COR-L47 (cell line): ENCODE measurements at places on chromosomes 1 and 21.

DNA sequence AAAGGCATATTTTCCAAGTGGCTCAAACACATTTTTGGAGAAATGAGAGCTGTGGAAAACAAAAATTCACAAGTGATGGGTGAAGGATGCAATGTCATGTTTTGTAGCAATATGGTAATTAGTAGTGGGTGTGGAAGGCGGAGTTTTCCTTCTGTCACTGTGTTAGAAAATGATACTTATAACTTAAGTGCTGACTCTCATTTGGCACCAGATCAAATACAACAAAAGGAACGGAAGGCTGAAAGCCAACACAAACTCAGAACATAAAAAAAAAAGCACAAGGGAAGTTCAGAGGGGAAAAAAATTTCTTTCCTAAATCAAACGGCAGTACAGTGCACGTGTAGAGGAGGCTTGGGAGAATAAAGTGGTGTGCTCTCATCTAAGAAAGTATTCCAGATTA is at the start of gene TNFSF18:
Gene TNFSF18 (minus strand): TSS at position 77 of the 400 bp plus-strand sequence. CDS start 45 bp downstream, at position 32.
- no peak for DNase-seq

- no peak for DNase-seq
These were observed 287.2 kb downstream of the NUF2 start for GRCh38 chr1:163608979-163609378.

GRCh38 chr1:72932025-72932424 is 649.7 kb upstream of the NEGR1 start:
- no peak for DNase-seq

- DNase-seq: no peak
These were observed 6.3 kb downstream of the IKBKE start for GRCh38 chr1:206476591-206476990.

- peak; percentile 79 for DNase-seq
These were observed at the start of gene SUSD4 for GRCh38 chr1:223363856-223364684. Gene SUSD4 (minus strand): TSS chr1:223364176. CDS start chr1:223363425, 751 bp downstream.

GRCh38 chr1:240149484-240150094 is 57.9 kb downstream of the FMN2 start:
- peak; percentile 23 for DNase-seq

DNA sequence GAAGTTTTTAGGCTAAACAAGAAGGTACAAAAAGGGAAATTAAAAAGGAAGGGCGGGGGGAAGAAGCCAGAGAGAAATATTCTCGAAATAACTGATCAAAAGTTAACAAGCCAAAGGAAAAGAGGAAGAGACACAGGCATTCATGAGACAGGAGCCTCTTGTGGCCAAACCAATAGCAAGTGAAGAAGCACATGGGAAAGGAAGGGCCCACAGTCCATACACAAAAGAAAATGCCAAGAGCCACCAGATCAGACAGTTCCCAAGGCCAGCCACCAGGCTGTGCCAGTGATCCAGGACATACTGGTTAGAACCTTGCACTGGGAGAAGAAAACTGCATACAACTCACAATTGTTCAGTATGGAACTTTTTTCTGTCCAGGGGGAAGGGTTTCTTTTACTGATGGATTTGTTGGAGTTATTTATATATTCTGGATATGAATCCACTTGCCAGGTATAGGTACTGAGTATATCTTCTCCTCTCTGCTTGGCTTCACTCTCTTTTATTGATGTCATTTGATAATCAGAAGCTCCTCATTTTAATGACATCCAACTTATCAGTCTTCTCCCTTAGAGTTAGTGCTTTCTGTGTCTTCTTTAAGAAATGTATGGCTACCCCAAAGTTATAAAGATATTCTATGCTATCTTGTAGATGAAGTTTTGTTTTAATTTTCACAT is 76.8 kb downstream of the CD46 start:
- DNase-seq: peak; percentile 26

GRCh38 chr1:9714257-9714718 is 62.8 kb downstream of the PIK3CD start:
- DNase-seq: no peak

GRCh38 chr1:82640352-82640751 is 839.6 kb downstream of the ADGRL2 start:
- DNase-seq: no peak

- DNase-seq: no peak
These were observed 63.0 kb downstream of the MEGF6 start for GRCh38 chr1:3548156-3548893.

- no peak for DNase-seq
These were observed 146.0 kb upstream of the JUN start for GRCh38 chr1:58929671-58930325.

DNA sequence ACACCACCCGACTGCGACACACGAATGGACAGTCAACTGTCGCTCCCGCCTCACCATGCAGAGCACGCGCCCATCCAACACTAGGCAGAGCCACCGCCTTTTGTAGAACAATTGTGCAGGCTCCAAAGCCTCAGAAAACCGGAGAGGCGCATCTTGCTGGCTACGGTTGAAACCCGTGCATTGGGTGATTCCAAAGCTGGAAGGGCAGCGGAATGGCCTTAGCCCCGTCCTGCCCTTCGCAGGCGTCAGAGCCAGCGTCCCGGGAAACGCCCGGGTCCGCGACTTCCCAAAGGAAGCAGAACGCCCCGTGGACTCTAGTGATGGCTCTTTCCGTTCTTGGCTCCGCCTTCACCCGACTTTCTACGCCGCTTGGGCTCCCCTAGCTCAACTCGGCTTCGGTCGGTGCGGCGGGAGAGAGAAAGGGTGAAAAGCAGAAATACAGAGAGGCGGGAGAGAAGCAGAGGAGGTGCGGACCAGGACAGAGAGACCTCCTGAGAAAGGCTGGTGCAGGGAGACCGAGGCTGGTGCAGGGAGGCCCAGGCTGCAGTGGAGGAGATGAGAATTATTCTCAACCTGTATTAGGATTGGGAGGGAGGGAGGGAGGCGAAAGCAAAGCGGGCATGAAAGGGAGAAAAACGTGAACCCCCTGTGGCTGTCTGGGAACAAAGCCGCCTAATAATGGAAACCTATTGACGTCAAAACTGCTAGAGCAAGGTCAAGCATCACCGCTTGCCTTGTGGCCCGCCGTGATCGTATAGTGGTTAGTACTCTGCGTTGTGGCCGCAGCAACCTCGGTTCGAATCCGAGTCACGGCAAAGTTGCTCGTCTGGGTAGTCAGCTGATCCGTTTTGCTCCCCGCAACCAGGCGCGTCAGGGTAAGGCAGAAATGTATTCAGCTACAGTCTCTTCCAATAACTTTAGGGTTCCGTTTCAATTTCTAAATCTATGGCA is 99.5 kb downstream of the PRKAB2 start:
- no peak for DNase-seq

DNA sequence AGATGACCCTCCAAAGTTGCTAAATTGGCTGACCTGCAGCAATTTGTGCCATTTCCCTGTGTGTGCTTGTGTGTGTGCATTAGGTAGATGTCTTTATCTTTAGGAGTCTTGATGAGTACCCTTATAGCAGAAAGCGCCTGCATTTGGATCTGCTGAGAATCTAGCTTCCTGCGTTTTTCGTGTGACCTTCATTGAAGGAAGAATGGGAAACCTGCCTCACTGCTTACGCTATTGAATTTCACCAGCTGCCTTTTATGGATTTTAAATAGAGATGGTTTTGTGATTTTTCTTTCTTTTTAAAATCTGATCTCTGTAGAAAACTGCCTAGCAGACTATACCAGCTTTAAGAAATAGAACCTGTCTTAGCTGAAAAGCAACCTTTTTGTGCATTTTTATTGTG is 124.5 kb downstream of the CACHD1 start:
- DNase-seq: no peak

DNA sequence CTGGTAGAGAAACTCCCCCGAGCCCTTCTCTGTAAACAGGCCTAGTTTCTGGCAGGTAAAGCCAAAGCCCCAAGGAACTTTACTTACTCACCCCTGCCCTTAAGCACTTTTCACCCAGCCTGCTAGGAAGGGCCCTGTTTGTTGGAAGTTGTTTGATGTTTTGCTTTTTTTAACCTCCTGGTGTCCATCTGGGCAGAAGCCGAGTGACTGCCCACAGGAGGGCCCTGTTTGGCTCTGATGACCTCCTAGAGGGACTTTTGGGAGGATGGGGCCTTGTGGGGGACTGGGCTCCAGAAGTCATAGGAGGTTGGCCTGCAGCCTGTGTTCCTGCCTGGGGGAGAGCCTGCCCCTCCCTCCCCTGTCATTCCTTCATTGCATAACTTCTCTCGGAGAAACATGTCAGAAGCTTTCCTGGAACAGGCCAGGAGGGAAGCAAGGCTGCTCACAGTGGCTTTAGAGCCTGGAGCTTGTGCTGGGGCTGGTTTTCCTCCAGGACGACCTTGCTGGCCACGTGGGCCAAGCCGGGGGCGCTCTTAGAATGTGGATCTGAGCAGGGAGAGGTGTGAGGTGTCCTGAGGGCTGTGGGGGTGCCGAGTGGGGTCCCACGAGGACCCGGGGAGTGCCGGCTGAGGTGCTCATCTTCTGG is 33.9 kb downstream of the COQ8A start:
- no peak for DNase-seq

DNA sequence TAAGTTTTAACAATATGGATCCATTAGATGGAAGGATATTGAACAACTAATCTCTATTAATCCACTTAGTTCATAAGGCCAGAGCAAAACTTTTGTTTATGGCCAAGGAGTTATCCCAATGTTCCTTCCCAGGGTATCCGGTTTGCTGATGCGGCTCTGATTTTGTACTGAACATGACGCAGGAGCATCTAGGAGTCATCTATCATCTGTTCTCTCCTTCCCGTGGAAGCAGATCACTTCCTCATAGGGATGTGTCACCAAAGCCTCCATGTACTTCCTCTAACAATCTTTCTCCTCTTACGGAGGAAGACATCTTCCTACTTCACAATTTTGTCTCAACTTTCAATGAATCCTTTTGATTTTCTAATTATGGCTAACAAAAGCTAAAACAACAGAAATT is 206.6 kb downstream of the APP start:
- no peak for DNase-seq

- no peak for DNase-seq
These were observed 176.4 kb upstream of the KLHDC7A start for GRCh38 chr1:18304151-18304869.

DNA sequence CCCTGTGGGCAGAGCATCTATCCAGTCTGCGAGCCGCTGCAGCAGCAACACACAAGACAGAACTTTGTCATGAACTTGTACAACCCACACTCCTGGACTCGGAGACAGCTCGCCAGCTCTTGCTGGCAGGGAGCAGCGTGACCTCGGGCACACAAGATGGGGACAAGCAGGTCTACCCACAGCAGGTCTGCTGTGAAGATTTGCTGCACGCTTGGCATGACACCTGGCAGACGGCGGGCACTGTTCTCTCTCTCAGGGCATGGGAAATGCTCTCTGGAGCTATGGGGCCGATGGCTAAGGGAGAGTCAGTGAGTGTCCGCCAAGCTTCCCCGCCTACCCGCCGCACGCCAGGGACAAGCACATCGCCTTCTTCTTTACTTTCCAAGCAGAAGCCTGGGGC is 90.0 kb downstream of the STUM start:
- no peak for DNase-seq

DNA sequence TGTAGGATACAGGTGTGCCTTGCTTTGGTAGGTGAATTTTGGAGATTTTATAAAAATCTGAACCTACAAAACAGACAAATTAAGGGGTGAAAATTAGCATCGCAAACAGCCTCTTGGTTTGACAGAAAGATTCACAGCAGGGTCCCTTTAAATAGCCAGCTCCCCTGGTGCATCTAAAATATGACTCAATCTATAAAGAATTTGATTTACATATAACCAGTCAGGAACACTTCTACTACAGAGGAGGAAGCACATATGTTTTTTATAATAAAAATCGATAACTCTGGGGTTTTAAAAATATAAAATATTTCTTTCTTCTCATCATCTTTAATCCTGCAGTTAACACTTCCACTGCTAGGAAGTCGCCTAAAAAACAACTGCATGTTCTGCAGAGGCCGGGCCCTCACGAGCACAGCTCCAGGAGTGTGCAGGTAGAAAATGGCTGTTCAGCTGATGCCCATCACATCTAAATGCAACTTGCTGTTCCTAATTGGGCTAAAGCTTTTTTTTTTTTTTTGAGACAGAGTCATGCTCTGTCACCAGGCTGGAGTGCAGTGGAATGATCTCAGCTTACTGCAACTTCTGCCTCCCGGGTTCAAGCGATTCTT is 203.4 kb downstream of the HS2ST1 start:
- no peak for DNase-seq

DNA sequence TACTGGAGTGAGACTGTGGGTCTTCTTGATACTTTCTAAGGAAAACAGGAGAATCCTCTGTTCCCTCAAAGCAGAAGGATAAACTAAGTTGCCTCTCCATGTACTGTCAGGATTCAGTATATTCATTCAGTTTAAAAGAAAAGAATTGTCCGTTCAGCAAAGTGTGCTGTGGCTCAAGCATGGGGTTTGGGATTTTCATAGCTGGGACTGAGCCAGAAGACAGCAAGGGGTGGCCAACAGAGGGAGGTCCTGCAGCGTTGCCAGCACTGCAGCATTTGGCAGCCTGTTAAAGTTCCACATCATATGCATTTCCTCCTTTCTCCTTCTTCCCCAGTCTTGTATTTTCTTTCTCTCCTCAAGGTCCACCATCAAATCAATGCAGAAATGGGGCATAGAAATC is 75.1 kb downstream of the DTL start:
- DNase-seq: no peak

DNA sequence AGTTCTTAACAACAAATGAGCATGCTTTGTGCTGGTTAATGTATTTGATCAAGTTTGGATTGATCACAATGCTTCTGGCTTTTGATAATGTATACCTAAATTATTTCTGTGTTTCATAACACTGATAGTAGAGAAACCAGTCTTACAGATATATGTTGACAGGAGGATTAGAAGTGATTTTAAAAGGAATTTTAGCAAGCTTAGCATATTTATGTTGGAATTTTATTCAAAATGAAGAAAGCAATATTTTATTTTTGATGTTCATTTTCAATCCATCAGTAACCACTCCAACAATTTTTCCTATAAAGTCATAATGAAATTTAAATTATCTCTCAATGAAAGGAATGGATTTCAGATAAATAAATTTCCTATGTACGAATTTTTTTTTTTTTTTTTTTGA is 291.8 kb downstream of the HHIPL2 start:
- DNase-seq: no peak

GRCh38 chr1:83718338-83718737 is 280.6 kb downstream of the TTLL7 start:
- DNase-seq: no peak

- no peak for DNase-seq
These were observed 72.8 kb downstream of the CNST start for GRCh38 chr1:246638941-246639655.

DNA sequence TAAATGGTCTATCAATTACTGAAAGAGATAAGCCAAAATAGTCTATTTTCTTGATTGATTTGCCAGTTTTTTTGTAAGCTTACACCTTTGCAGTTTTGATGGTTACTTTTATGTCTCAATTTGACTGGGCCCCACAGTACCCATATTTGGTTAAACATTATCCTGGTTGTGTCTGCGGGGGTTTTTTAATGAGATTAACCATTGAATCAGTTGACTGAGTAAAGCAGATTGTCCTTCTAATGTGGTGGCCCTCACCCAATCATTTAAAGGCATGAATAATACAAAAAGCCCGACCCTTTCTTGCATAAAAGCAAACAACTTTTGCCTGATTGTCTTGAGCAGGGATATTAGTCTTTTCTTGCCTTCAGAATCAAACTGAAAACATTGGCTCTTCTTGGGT is 650.0 kb upstream of the RGS18 start:
- DNase-seq: no peak

- DNase-seq: peak; percentile 31
These were observed 729 bp upstream of the CDCA8 start for GRCh38 chr1:37691497-37692077.

GRCh38 chr1:167509587-167509986 is 8.7 kb downstream of the CD247 start:
- no peak for DNase-seq
